ENCODE measurements at places on chromosomes 12 and 14. TPM values are rescaled to one million over a fixed set of nuclear protein-coding genes. Genes with fewer than 3 reads are reported as not detected.
A peak's percentile ranks its signal among the peaks of the same experiment; 100 is the strongest.

DNA sequence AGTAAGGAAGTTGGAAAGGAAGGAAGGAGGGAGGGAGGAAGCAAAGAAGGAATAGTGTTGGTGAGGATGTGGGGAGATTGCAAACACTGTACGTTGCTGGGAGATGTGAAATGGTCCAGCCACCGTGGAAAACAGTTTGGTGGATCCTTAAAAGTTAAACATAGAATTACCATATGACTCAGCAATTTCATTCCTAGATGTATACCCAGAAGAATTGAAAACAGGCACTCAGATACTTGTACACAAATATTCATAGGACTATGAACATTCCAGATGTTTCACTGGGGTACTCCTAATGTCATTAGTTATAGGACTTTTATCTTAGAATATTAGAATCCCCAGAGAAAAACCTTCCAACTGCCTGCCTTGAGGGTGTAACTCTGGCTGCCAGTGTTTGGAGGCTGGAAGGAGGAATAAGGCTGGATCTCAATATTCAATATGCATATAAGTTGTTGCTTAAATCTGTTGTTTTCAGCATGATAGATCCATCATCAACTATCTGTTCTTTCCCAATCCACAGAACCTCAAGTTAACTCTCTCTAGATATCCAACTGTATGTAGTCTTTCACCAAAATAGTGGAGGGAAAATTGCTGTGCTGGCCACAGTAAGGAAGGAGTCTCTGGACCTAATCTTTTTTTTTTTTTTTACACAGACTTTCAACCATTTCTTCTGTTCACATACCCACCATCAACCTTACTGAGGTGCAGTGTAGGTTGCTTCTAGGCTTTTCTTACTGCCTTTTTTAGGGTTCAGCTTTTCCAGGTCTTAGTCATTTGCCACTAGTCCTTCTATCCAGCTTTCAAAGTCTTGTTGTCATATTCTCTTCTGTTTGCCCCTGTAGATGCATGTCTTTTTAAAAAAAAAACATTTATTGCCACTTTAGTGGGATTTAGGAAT lies 94.5 kb downstream of the DNAI7 start:
- H3K4me3 ChIP-seq: no peak overlapping the region
- H3K4me1 ChIP-seq: no peaks in the 10 kb centered on the region
- H3K27ac ChIP-seq: no peak overlapping the region
- H3K27me3 ChIP-seq: peaks cover 33% of the 10 kb centered on the region
- no peaks in the 10 kb centered on the region for H3K36me3 ChIP-seq

DNA sequence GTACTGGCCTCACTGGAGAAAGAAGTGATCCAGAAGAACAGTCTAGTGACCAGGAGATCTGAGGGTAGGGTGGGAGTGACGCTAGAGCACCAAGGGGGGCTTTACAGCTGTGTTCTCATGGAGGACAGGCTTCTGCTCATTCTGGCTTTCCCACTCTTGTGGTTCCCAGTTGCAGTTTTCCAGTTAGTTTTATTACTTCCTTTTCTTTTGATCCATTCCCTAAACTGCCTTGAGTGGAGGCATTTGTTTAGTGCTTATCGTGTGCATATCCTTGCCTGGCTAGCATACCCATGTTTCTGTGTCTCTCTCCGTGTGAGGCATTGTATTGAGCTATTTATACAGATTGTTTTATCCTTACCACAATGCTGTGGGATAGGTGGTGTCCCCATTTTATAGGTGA lies 4.0 kb downstream of the MLEC start:
- DNase-seq: no peak
- H3K36me3 ChIP-seq: peaks cover 15% of the 10 kb centered on the region
- no peak overlapping the region for H3K27ac ChIP-seq
- H3K4me1 ChIP-seq: peaks cover 14% of the 10 kb centered on the region
- H3K4me3 ChIP-seq: no peak overlapping the region

- no peaks in the 10 kb centered on the region for H3K27me3 ChIP-seq
- peak overlapping the region; percentile 44 for H3K4me3 ChIP-seq
- peak; percentile 86 for DNase-seq
- H3K36me3 ChIP-seq: no peaks in the 10 kb centered on the region
- peaks cover 64% of the 10 kb centered on the region for H3K4me1 ChIP-seq
Observed at GRCh38 chr12:13179211-13180074, 17.1 kb upstream of the EMP1 start.

DNA sequence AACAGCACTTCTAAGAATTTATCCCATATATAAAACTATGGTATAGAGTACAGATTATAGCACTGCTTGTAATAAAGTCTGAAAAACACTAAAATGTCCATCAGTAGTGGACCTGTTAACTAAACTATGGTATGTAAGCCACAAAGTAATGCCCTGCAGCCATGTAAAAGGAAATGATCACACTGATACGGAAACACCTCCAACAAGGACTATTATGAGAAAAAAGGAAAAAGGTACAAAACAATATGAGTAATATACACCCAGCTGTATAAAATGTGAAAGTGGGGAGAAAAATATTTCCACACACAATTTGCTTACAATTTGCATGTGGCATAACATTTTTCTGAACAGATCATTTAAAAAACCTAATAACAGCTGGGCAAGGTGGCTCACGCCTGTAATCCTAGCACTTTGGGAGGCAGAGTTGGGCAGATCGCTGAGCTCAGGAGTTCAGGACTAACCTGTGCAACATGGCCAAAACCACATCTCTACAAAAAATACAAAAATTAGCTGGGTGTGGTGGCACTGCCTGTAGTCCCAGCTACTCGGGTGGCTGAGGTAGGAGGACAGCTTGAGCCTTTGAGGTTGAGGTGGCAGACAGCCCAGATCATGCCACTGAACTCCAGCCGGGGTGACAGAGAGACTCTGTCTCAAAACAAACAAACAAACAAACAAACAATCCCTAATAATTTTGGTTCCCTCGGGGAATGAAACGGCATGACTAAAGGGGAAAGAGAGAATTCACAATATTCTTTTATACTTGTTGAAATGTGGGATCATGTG lies 250.5 kb downstream of the MED13L start:
- no peaks in the 10 kb centered on the region for H3K36me3 ChIP-seq
- H3K27ac ChIP-seq: no peak overlapping the region

- no peaks in the 10 kb centered on the region for H3K27me3 ChIP-seq
- no peak overlapping the region for H3K27ac ChIP-seq
- DNase-seq: no peak
- H3K36me3 ChIP-seq: no peaks in the 10 kb centered on the region
- H3K4me3 ChIP-seq: no peak overlapping the region
Observed at GRCh38 chr14:63428486-63428885, 109.8 kb upstream of the GPHB5 start.

GRCh38 chr12:75938189-75938588 lies 93.4 kb downstream of the PHLDA1 start:
- no peak overlapping the region for H3K27ac ChIP-seq
- H3K27me3 ChIP-seq: no peaks in the 10 kb centered on the region
- peaks cover 18% of the 10 kb centered on the region for H3K4me1 ChIP-seq
- no peak overlapping the region for H3K4me3 ChIP-seq
- H3K36me3 ChIP-seq: no peaks in the 10 kb centered on the region

GRCh38 chr14:65832431-65833266 lies 420.1 kb downstream of the FUT8 start:
- H3K27ac ChIP-seq: no peak overlapping the region
- peaks cover 8% of the 10 kb centered on the region for H3K4me1 ChIP-seq
- H3K36me3 ChIP-seq: no peaks in the 10 kb centered on the region
- H3K27me3 ChIP-seq: 0 out of 2 replicates have a peak, but pooled peaks cover 4% of the 10 kb centered on the region

GRCh38 chr12:67452119-67452805 lies 183.1 kb downstream of the CAND1 start:
- peaks cover 15% of the 10 kb centered on the region for H3K4me1 ChIP-seq
- H3K36me3 ChIP-seq: no peaks in the 10 kb centered on the region
- H3K27ac ChIP-seq: no peak overlapping the region
- no peak for DNase-seq
- no peaks in the 10 kb centered on the region for H3K27me3 ChIP-seq

DNA sequence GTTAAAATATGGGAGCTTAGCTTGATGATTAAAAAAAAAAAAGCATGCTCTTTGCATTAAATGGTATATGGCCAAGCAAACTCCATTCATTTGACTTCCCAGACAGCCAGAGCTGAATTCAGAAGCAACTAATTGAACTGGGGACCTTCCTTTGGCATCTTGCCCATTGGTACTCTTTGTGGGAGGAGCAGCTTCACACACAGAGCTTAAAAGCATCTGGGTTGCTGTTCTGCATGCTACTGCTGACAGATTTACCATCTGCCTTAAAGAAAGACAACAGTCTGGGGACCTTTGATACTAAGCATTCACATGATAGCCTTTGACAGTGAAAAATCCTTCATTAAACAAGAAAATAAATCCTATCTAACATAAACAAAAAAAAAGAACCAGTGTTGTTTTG lies 977.9 kb downstream of the TMTC2 start:
- H3K36me3 ChIP-seq: no peaks in the 10 kb centered on the region
- H3K27me3 ChIP-seq: no peaks in the 10 kb centered on the region
- H3K4me3 ChIP-seq: no peak overlapping the region
- DNase-seq: no peak
- H3K4me1 ChIP-seq: no peaks in the 10 kb centered on the region

- peaks cover 63% of the 10 kb centered on the region for H3K36me3 ChIP-seq
- no peak overlapping the region for H3K4me3 ChIP-seq
Observed at GRCh38 chr12:65834146-65834935, 10.1 kb downstream of the HMGA2 start.

- H3K4me1 ChIP-seq: 0 out of 2 replicates have a peak, but pooled peaks cover 4% of the 10 kb centered on the region
- H3K27me3 ChIP-seq: no peaks in the 10 kb centered on the region
- H3K4me3 ChIP-seq: no peak overlapping the region
- H3K27ac ChIP-seq: no peak overlapping the region
Observed at GRCh38 chr14:63269561-63270225, 49.0 kb downstream of the GPHB5 start.

DNA sequence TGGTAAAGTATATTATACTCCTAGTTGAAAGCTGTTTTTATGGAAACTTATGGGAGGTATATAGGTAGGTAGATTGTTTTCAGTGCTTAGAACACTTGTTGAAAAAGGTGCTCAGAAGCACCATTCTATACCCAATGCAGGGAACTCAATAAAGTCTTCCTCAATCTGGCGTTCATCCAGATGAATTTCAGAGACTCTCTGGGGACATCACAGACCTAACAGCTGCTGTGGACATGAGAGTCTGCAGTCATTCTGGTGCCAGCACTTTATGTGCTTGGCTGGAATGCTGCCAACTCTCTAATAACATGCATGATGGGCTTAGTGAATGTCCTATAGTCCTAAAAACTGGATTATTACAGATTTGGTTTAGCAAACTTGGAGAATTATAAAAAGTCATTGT lies 115.9 kb downstream of the NTN4 start:
- H3K27ac ChIP-seq: no peak overlapping the region
- H3K36me3 ChIP-seq: no peaks in the 10 kb centered on the region
- H3K4me1 ChIP-seq: no peaks in the 10 kb centered on the region
- H3K27me3 ChIP-seq: no peaks in the 10 kb centered on the region

GRCh38 chr12:93426412-93426805 lies 15.3 kb downstream of the UBE2N start:
- peaks cover 62% of the 10 kb centered on the region for H3K4me1 ChIP-seq
- no peaks in the 10 kb centered on the region for H3K36me3 ChIP-seq
- no peak for DNase-seq
- H3K27me3 ChIP-seq: no peaks in the 10 kb centered on the region
- no peak overlapping the region for H3K4me3 ChIP-seq
- H3K27ac ChIP-seq: no peak overlapping the region

DNA sequence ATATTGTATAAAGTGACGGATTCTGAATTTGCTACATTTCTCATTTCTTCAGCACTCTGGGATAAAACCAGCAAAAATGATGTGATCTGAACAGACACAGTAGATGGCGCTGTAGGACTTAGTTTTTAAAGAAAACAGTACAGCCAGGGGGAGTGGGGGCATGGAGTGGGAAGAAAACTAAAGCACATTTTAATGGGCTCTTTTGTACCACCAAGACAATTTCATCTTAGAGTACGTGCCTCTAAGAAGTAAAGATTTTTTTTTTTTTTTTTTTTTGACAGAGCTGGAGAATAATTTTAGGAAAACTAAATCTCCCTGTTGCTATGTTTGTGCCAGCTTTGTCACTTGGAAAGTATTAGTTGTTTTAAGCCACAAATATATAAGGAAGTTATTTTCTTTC lies 124.4 kb downstream of the RAD51B start:
- no peaks in the 10 kb centered on the region for H3K36me3 ChIP-seq
- no peak overlapping the region for H3K4me3 ChIP-seq
- peaks cover 39% of the 10 kb centered on the region for H3K4me1 ChIP-seq
- H3K27ac ChIP-seq: no peak overlapping the region
- DNase-seq: peak; percentile 88

DNA sequence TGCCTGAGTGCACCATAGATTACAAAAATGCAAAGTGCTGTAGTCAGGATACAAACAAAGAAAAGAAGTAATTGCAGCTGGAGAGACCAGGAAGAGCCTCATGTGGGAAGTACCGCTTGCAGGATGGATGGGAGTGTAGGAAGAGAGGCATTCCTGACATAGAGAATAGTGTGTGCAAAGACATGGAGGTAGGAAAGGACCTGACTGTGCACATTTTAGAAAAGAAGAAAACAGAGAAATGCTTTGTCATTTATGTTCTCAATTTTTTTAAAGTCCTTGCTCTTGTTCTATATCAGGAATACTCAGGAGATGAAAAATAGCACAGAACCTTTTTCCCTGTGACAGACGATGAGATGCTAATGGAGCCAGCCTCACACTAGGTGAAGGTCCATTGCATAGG lies 358.7 kb upstream of the TMPO start:
- no peaks in the 10 kb centered on the region for H3K36me3 ChIP-seq
- H3K27me3 ChIP-seq: no peaks in the 10 kb centered on the region
- no peak for DNase-seq
- H3K4me1 ChIP-seq: no peaks in the 10 kb centered on the region

DNA sequence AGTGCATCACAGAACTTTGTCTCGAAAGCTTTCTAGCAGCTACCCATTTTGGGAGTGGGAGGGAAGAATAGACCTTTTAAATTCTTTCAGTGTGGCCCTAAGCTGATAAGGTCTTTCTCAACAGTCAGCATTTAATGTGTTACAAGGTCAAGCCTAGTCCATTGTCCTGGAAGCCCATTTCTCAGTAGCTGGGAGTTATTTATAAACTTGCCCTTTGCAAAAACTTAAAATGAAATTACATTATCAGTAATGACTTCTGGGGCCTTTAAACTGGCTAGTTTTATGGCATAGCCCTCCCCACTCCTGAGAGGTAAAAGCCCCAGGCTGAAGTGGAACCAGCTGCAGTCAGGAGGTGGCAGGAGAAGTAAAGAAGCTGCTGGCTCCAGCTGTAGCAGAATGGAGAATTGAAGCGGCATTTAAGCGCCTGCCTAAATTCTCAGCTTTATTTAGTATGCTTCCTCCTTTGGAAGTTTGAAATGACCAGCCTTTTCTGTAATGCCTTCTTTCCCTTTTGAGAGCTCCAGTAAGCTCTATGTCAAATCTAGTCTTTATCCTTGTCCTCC lies 12.4 kb downstream of the COPZ1 start:
- peak; percentile 34 for DNase-seq
- no peaks in the 10 kb centered on the region for H3K27me3 ChIP-seq
- no peak overlapping the region for H3K4me3 ChIP-seq
- peak overlapping the region; percentile 27 for H3K27ac ChIP-seq

- H3K36me3 ChIP-seq: no peaks in the 10 kb centered on the region
- H3K27ac ChIP-seq: peak overlapping the region; percentile 19
- DNase-seq: peak; percentile 82
- H3K4me1 ChIP-seq: peaks cover 14% of the 10 kb centered on the region
- H3K27me3 ChIP-seq: no peaks in the 10 kb centered on the region
Observed at GRCh38 chr12:91023326-91024004, 18.7 kb upstream of the EPYC start.

- no peaks in the 10 kb centered on the region for H3K36me3 ChIP-seq
- peak; percentile 26 for DNase-seq
- peaks cover 26% of the 10 kb centered on the region for H3K4me1 ChIP-seq
Observed at GRCh38 chr12:48816143-48816854, 2.0 kb upstream of the CACNB3 start.

The HOXC12 gene
- not detected for total RNA-seq

The TMEM120B gene
- total RNA-seq: 12.1 TPM

The KANSL2 gene
- total RNA-seq: 44.4 TPM

The KRT75 gene
- not detected for total RNA-seq

The TMEM117 gene
- total RNA-seq: 19.1 TPM

The AGAP2 gene
- total RNA-seq: under 0.01 TPM

The ANO4 gene
- 6.6 TPM for total RNA-seq

The CACNA2D4 gene
- not detected for total RNA-seq

The ZDHHC22 gene
- not detected for total RNA-seq

Data from GM23248 (cell line).